ENCODE measurements at places on chromosomes 6 and 20. TPM values are rescaled to one million over a fixed set of nuclear protein-coding genes. Genes with fewer than 3 reads are reported as not detected.

GRCh38 chr6:31474871-31475286 is 23.1 kb upstream of the MICB start:
- no peak for DNase-seq

- no peak for DNase-seq
Observed at GRCh38 chr6:115323001-115323400, 737.7 kb downstream of the FRK start.

- no peak for DNase-seq
Observed at GRCh38 chr6:77620278-77620882, 32.5 kb upstream of the MEI4 start.

- DNase-seq: no peak
Observed at GRCh38 chr6:158242071-158242606, 70.1 kb upstream of the TULP4 start.

- no peak for DNase-seq
Observed at GRCh38 chr6:93962566-93962965, 543.2 kb upstream of the EPHA7 start.

The TGM3 gene
- 0.25 TPM for total RNA-seq

The EYA2 gene
- 1.6 TPM for total RNA-seq

- no peak for DNase-seq
Observed at GRCh38 chr6:84361372-84362192, 134.1 kb upstream of the CEP162 start.

GRCh38 chr20:54407459-54407858 is 67.9 kb upstream of the DOK5 start:
- no peak for DNase-seq

GRCh38 chr20:23129266-23129665 is 43.1 kb upstream of the CD93 start:
- no peak for DNase-seq

DNA sequence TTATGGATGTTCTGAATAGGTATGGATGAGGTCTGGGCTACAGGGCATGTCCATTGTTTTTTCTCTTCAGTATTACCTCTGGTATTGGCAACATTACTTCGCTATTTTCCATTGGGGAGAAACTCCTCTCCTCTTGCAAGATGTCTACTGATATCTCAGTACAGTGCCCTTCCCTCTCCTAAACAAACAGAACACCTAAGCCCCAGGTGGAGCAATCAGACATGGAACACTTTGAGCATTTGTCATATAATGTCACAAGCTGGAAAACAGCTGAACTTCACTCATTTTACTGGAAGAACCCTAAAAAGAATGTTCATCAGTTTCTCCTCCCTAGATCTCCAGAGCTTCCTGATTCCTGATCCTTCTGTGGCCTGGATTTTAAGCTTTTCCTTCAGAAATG is 339.8 kb downstream of the FRK start:
- DNase-seq: no peak

GRCh38 chr6:29949934-29950333 is 7.6 kb downstream of the HLA-A start:
- DNase-seq: no peak

The PAX1 gene
- total RNA-seq: not detected

The LST1 gene
- total RNA-seq: 10.2 TPM

The LAMA5 gene
- total RNA-seq: 112 TPM

- no peak for DNase-seq
Observed at GRCh38 chr20:10935658-10936402, 262.0 kb upstream of the JAG1 start.

DNA sequence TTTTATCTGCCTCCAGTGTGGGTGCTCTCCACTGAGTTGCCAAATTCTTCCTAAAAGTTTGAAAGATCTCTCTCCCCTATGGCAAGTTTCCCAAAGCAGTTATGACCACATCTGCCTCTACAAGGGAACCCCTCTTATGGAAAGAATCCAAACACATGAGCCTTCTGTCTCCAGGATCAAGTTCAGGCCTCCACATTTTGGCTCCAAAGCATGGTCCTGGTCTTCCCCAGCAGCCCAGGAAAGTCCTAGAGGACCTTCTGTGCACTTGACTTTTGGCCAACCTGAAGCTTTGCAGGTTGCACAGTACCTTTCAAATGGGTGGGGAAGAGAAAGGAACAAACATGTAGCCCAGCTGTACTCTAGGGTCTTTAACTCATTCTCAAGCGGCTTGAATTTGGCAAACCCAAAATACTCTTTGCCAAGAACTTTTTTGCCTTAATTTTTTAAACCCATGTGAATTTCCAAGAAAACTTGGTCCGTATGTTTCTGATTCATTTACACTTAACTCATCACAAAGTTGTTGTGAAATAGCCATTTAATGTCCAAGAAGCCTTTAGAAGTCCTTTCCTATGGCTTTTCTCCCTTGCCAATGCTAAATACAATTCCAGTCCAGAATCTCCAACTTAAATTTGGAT is 240.1 kb upstream of the TBX18 start:
- DNase-seq: no peak

DNA sequence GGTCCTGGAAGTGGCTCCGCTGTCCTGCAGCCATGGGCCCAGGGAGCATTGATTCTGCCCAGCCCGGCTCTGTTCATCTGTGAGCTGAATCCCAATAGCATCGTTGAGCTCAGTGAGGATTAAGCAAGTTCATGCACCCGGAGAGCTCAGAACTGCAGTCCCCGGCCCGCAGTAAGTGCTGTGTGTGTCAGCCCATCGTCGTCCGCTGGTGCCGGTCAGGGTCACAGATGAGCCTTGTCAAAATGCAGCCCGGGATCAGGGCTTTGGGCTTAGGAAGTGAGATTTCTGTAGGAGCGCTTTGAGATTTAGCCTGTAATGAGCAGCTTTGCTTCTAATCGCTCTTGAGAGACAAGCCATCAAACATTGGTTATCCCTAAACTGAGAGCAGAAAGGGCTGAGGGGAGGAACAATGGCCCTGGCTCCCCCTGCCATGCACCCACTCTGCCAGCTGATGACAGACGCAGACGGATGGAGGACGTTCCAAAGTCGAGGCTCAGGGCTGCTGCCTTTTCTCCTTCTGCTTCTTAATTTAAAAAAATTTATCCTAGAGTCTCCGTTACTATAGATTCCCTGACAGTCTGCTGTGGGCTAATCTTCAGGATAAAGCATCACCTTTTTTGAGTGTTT is 25.6 kb upstream of the SULF2 start:
- no peak for DNase-seq

DNA sequence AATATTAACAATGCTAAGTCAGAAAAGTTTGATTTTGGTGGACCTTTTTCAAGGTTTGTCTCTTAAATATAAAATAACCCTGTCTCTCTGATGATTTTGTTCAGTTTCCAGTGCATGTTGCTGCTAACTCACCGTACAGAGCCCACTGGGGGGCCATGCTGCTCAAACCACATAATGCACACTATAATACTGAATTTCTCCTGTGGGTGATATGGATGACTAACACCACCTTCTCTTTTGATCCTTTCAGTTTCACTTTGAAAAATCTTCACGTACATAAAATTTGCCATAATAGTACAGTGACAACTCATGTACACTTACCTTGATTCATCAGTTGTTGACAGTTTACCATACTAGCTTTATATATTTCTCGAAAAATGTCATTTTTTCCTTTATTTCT is 506.6 kb upstream of the MAN1A1 start:
- DNase-seq: no peak

The IL17F gene
- total RNA-seq: not detected

DNA sequence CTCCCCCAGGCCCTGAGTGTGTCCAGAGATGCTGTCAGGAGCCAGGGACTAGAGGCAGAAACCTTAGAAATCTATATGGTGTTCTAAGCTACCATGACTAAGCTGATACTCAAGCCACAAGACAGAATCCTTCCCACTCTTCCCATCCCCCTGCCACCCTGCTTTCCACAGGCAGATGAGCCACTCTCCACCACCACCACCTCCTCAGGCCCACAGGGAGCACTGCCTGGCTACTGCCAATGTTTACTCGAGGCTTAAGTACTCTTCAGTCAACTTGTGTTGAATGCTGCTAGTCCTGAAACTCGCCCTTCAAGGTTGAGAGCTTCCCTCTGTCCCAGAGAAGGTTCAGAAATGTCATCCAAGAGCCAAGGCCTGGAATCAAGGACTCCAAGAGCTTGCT is 56.2 kb downstream of the CENPW start:
- DNase-seq: no peak

DNA sequence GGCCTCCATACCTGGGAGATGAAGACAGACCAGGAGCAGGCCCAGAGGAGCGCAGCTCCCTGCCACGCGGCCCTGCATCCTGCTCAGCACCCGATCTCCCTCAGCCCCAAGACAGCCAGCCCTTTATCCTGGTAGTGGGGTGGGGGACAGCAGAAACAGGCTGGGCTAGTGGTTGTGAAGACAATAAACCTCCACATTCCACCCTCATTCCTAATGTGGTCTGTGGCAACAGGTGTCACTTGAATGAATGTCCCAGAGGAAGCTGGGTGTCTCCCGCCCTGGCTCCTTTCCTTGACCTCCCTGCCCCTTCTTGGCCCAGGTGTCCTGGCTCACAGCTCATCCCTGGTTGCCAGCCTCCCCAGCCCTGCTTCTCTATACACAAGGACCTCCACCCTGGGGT is at the start of gene C6orf15:
Gene C6orf15 (minus strand): TSS at position 98 of the 400 bp plus-strand sequence. CDS start 20 bp downstream, at position 78.
- no peak for DNase-seq

The IRAK1BP1 gene
- 1.2 TPM for total RNA-seq

GRCh38 chr6:41073203-41073967 is 611 bp downstream of the NFYA start:
- peak; percentile 91 for DNase-seq

The ZBTB12 gene
- total RNA-seq: 0.86 TPM

- no peak for DNase-seq
Observed at GRCh38 chr6:13711324-13711732, 307 bp downstream of the RANBP9 start.

DNA sequence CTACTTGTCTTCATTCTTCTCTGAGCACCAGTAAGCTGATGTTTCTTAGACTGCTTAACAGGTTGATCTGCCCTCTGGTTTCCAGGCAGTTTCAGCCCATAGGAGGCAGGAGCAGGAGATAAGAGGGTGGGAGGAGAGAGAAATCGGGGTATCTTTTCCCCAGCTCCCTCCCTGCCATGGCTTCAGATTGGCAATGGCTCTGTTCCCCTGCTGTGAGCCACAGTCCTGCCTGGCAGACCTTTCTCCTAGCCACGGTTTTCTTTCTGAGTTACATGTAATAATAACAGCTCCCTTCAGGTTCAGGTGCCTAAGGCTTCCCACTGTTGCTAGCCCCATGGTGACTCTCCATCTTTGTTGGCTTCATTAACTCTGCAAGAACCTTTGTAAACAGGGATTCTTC is 115.3 kb downstream of the CD83 start:
- DNase-seq: no peak

- DNase-seq: no peak
Observed at GRCh38 chr6:142860498-142860897, 84.5 kb downstream of the HIVEP2 start.

DNA sequence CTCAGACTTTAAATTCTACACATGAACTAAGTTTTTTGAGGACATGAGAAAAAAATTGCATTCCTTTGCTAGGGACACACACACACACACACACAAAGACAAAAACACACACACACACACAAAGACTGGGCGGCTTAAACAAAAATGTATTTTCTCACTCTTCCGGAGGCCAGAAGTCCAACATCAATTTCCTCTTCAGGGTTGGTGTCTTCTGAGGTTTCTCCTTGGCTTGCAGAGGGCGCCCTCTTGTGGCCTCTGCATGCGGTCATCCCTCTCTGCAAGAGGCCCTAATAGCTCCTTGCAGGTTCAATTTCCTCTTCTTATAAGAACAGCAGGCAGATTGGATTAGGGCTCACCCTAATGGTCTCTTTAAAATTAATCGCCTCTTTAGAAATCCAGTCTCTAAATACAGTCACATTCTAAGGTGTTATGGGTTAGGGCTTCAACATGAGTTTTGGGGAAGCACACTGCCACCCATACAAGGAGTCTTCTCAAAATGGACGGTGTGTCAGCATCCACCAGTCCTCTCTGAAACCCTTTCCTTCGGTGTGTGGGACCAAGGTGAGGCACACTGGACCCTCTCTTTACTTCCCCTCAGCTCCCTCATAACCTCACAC is 61.4 kb downstream of the GPR6 start:
- peak; percentile 82 for DNase-seq

- DNase-seq: no peak
Observed at GRCh38 chr6:11208267-11208666, 24.2 kb downstream of the NEDD9 start.

GRCh38 chr20:12728782-12729181 is 280.0 kb upstream of the SPTLC3 start:
- DNase-seq: no peak

DNA sequence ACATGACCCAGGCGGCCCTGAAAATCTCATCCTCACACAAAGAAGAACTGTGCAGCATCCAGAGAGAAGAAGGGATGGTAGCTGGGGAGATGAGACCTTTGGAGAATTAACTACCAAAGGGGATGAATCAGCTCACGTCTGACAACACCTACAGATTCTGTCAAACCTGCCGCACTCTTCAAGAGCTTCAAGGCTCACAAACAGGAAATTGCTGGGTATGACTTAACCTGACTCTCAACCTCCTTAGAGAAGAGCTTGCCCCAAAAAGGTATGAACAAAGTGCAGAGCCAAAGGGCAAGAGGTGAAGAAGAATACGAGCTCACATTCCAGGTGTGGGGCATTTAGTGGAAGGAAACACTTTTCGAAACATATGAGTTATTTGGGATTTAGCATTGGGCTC is 139.8 kb downstream of the BACH2 start:
- DNase-seq: no peak

DNA sequence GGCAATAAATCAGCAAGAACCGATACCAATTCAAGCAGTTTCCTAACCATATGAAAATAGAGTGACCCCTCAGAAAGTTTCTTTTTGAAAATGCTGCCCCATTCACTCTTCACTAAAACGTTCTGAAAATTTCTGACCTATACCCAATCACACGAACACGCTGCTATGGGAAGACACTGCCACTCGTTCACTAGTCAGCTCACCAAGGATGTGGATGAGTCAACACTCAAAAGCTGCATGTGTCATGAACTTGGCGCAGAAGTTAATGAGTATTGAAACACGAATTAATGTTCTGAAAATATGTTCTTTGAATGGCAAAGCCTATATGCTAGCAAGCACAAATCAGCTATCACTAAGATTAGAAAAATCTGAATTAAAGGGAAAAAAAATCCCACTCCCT is 84.2 kb downstream of the PREP start:
- no peak for DNase-seq

DNA sequence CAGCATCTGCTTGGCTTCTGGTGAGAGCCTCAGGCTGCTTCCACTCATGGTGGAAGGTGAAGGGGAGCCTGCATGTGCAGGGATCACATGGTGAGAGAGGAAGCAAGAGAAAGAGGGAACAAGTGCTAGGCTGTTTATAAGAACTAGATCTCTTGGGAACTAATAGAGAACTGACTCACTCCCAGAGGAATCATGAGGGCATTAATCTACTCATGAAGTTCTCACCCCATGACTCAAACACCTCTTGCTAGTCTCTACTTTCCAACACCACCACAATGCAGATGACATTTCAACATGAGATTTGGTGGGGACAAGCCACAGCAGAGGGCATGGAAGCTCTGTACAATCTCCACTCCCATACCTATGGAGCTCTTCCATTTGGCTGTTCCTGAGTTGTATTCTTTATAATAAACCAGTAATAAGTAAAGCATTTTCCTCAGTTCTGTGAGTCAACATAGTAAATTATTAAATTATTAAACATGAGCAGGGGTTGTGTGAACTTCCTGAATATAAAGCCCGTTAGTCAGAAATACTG is 524.1 kb upstream of the NRSN1 start:
- DNase-seq: no peak

The PTGIS gene
- total RNA-seq: 20.3 TPM
